Fibroblast of villous mesenchyme (primary cell): ENCODE measurements at places on chromosomes 7 and 10. TPM values are rescaled to one million over a fixed set of nuclear protein-coding genes. Genes with fewer than 3 reads are reported as not detected.

Gene CUL2
- total RNA-seq = 29.0 and 41.9 TPM in 2 replicates

DNA sequence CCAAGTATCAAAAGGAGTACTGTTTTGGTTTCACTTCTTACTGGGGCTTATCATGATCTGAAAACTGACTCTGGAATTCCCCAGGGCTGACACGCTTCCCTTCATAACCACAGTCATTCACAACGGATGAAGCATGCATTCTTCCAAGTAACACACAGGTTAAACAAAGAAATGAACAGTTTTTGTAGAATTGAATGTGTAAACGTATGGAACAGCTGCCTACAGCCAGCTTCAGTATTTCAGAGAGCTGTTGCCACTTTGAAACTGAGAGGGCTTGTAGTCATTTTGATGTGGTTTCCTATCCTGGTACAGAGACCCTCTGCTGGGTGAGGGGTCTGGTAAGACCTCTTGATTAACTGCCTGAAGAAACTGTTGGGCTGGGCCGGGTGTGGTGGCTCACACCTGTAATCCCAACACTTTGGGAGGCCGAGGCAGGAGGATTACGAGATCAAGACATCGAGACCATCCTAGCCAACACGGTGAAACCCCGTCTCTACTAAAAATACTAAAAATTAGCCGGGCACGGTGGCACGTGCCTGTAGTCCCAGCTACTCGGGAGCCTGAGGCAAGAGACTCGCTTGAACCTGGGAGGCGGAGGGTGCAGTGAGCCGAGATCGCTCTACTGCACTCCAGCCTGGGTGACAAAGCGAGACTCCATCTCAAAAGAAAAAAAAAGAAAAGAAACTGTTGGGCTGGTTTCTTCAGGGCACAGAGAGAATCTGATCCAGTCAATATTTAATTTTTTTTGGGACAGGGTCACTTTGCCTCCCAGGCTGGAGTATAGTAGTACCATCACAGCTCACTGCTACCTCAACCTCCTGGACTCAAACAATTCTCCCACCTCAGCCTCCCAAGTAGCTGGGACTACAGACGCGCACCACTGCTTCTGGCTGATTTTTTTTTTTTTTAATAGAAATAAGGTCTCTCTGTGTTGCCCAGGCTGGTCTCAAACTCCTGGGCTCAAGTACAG is 4.7 kb downstream of the NFE2L3 start:
- peak; percentile 90 for DNase-seq

- DNase-seq = peak; percentile 19
Measured at GRCh38 chr10:35236739-35237138, 99.6 kb upstream of the CCNY start.

- DNase-seq = peak; percentile 77
Measured at GRCh38 chr10:110273474-110273873, 31.2 kb downstream of the SMNDC1 start.

DNA sequence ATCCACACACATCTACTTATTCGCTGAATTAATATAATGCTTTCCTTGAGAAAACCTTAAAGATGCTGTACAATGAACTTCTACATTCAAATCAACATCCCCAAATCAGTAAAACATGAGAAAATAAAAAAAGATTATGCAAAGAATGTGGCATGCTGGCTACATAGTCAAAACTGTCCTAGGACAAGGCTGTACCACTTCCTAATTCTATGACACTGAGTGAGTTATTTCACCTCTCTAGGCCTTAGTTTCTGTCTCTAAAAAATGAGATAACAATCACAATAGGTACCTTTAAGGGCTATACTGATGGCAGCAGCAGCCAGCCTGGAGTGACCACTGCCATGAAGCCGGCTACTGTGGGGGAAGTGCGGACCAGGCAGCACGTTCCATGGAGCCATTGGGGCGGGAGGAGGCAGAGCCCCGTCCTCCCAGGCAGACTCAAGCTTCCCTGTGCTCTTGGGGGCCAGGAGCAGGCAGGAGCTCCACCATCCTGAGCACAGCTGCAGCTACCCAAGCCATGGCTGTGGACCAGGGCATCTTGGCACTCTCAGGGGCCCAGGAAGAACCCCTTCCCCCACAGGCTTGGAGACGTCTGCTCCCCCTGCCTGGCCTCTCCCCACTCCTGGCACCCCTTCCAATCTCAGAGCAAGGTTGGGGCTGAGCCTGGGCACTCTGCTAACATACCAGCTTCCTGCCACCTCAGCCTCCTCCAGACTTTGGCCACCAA is 110.2 kb downstream of the ELAPOR2 start:
- DNase-seq = no peak

DNA sequence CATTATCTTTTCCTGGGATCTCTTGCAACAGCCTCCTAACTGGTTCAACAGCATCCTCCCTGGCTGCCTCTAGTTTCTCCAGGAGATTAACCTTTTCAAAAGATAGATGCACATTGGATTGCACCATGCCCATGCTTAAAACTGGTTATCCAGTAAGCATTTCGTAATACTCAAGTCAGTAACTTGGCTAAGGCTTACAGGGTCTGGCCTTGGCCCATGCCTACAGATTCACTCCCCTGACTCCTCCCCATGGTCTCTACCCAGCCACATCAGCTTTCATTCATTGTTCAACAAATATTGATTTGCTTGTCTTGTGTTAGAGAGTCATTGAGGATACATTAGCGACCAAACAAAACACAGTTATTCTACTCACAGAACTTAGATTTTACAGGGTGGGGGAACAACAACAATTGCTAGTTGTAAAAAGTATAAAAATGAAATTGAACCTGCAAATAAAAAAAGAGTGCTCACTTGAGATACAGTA is 1.8 kb upstream of the KIF20B start:
- DNase-seq = peak; percentile 47

DNA sequence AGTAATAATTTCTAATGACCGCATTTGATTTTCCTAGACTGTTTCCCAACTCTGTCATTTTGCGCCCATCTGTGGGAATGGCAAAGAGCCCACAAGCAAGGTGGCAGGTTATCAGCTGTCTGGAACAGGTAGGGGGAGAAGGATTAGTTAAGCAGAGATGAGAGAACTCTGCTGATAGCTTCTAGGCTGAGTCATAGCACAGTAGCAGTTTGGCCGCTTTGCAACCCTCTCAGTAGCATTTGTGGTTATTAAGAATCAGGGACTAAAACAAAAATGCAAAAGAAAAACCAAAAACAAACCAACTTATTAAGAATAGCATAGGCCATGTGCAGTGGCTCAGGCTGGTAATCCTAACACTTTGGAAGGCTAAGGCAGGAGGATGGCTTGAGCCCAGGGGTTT is 602.7 kb upstream of the SORCS1 start:
- DNase-seq = no peak

DNA sequence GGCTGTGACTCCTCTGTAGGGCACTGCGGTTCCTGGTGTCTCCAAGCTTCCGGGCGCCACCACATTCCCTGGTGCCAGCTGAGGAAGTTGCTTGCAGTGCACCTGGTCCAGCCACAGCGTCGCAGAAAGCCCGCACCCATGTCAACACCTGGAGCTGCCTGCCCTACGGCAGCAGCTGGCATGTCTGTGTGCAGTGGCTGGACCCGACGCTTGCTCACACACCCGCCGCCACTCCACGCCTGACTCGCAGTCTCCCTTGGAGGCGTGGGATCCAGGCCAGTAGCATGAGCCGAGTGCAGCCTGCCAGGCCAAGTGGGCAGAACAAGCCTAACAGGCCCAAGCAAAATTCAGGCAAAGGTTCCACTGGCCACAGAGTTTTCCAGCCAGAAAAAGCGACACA is 118.1 kb upstream of the PHF14 start:
- no peak for DNase-seq
